ENCODE measurements at places on chromosomes 5 and 9.

- no peak for DNase-seq
Measured at GRCh38 chr5:68383888-68384310, 168.3 kb downstream of the PIK3R1 start.

GRCh38 chr9:6549106-6549800 is 96.3 kb downstream of the GLDC start:
- DNase-seq, result no peak

GRCh38 chr9:115263371-115264075 is 145.6 kb upstream of the TNC start:
- no peak for DNase-seq

GRCh38 chr5:143316844-143317631 is 86.4 kb downstream of the NR3C1 start:
- no peak for DNase-seq

DNA sequence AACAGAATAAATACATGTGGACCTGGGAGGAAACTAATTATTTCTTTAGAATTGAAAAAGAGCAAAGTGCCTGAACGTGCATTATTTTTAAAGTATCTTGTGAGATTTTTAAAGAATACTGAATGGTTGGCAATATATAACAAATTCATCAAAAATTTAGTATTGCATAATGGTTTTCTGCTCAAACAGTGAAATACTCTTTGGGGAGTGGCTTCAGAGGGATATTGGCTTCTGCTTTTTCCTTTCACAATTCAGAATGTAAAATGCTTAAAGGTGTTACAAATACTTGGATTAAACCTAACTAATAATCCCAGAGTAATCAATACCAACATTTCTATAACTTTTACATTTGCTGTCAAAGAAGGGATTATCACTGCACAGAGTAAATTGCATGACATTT is 379.3 kb upstream of the CHD1 start:
- no peak for DNase-seq
